Hindlimb muscle (tissue), 1 donor: ENCODE measurements at places on chromosomes 2 and 18. TPM values are rescaled to one million over a fixed set of nuclear protein-coding genes. Genes with fewer than 3 reads are reported as not detected.

Gene MAPRE3
- polyA plus RNA-seq = 41.2 TPM

Gene ABCB11
- polyA plus RNA-seq = not detected

Gene CD8B2
- not detected for polyA plus RNA-seq

Gene EFR3B
- 5.3 TPM for polyA plus RNA-seq

Gene AQP12B
- 1.6 TPM for polyA plus RNA-seq
